ENCODE measurements at places on chromosomes 12 and 14.

DNA sequence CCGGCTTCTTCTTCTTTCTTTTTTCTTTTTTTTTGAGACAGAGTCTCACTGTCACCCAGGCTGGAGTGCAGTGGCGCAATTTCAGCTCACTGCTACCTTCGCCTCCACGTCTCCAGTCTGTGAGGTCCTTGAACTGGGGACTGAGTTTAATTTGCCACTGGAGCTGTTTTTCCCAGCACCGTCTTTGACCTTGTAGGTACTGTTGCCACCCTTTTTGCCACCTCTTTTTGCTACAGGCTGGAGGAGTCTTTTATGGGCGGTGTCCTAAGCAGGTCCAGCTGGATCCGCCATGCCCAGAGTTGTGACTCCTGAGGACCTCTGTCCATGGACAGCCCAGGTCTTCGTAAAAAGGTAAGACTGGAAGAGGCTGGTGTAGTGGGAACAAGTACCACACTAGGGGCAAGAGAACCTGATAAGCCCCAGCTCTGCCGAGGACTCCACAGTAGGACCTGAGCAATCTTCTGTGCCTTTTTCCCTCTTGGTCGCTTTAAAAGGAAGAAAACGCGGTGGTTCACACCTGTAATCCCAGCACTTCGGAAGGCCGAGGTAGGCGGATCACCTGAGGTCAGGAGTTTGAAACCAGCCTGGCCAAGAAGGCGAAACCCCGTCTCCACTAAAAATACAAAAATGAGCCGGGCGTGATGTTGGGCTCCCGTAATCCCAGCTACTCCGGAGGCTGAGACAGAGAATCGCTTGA lies 946 bp downstream of the RNU4-2 start:
- no peak for DNase-seq

GRCh38 chr12:123506059-123506842 lies 27.3 kb downstream of the RILPL1 start:
- no peak for DNase-seq

DNA sequence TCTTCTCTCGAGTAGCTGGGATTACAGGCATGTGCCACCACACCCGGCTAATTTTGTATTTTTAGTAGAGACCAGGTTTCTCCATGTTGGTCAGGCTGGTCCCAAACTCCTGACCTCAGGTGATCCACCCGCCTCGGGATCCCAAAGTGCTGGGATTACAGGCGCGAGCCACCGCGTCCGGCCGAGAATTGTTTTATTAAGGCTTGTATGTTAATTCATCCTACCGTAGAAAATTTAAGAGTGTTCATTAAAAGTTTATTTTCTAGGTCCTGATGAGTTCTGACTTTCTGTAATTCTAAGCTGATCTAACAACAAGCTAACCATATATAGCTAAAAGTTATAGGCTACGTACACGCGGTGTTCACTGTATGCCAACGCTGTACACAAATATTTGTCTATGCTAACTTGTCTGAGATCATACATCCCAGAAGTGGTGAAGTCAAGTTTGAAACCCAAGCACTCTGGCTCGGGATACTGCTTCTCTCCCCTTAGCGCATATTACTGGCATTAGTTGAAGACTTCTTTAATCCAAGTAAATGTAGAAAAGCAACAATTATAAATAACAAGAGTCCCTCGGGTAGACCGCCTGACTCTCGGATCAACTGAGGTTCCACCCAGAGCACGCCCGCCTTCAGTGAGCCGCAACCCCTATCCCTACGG lies 570 bp upstream of the MRPS35 start:
- DNase-seq = no peak

GRCh38 chr12:109558374-109559199 lies 14.7 kb downstream of the MMAB start:
- no peak for DNase-seq

GRCh38 chr12:39199351-39199750 lies 243.6 kb downstream of the KIF21A start:
- no peak for DNase-seq

- DNase-seq = no peak
These were observed 369.8 kb downstream of the CACNA1C start for GRCh38 chr12:2422591-2422990.

DNA sequence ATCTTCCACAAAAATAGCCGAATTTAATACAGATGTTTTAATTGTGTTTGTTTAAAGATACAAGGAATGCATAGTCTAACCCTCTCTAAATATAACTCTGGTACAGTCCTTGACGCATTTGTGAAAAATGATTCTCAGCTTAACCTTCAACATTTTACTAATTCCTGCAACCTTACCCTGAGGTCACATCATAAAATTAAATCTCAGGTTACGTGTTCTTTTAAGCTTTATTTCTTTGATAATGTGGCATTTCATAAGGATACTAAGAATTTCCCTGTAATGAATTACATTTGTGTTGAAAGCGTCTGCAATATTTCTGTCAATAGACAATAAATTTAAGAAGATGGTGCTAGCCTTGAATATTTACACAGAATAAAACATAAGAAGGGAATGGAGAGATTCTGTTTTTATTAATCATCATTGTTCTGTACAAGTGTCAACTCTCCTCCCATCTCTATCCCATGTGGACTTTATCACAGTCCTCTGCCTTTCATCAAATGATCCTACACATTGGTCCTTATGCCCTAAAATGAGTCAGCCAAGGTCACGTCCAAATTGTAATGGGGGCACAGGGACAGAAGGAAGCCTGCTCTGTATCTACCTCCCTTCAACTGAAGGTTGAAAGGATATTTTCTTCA lies 769.3 kb upstream of the FLRT2 start:
- DNase-seq = no peak

DNA sequence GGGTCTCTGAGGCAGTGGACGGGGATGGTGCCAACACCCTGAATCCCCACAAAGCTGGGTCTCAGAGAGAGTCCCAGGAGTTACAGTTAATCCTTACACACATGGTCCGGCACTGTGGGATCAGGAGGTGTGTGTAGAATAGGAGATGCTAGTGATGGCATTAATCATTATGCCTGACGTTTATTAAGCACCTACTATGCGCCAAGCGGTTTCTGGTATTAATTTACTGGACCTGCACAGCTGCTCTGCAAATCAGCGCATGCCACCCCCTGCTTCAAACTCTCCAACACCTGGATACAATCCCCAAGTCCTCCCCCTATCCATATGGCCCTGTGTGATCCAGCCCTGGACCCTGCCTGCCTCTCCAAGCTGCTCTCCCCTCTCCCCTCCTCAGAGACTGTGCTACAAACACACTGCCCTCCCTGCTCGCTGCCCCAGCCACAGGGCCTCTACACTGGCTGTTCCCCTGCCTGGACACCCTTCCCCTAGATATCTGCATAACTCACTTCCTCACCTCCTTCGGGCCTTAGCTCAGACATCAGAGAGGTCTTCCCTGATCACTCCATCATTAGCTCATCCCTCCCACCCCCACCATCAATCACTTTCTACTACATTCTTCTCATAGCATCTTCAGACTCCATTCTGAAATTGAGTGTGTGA lies 86.0 kb downstream of the RFLNA start:
- no peak for DNase-seq

GRCh38 chr12:92995258-92995903 lies 66.3 kb upstream of the EEA1 start:
- DNase-seq = no peak
